Endodermal cell (in vitro differentiated cells): ENCODE measurements at places on chromosomes 6 and 20. TPM values are rescaled to one million over a fixed set of nuclear protein-coding genes. Genes with fewer than 3 reads are reported as not detected.

DNA sequence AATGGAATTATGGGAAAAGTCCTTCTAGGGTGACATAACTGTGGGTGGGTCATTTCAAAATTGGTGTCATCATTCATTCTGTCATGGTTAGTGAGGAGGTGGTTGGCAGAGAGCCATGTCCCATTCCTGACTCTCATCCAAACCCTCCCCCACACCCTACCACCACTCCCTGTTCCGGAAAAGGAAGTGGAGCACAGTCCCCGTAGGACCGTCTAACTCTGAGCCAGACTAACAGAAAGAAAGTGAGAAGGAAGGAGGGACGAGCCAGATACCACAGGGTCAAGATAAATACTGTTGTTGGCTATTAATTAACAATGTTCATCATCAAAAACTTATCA, 4.8 kb downstream of the TRIM10 start:
- H3K4me1 ChIP-seq: no peaks in the 10 kb centered on the region
- no peak for DNase-seq
- no peak overlapping the region for H3K27ac ChIP-seq
- no peaks in the 10 kb centered on the region for H3K36me3 ChIP-seq

GRCh38 chr20:50325215-50325614, 134.6 kb downstream of the CEBPB start:
- H3K27me3 ChIP-seq: no peaks in the 10 kb centered on the region
- no peaks in the 10 kb centered on the region for H3K4me1 ChIP-seq
- no peak overlapping the region for H3K4me3 ChIP-seq

DNA sequence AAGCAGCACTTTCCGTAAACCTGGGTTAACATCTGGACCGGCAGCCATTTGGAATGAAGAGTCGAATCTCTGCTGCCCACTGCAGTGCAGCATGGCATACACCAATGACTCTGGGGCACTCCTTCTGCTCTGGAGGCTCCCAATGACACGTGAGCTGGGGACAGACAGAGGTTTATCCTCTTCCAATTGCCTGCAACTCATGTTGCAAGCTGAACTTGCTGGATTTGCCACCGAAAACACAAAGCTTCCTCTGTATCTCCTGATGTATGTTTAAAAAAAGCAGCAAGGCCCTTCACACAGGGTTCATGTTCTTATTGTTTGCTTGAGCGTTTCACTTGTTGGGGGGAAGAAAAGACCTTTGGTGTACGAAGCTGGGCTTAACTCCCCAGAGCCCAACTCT, 10.8 kb downstream of the NCOA5 start:
- peaks cover 40% of the 10 kb centered on the region for H3K36me3 ChIP-seq
- H3K27ac ChIP-seq: no peak overlapping the region
- no peak for DNase-seq
- H3K4me1 ChIP-seq: peaks cover 6% of the 10 kb centered on the region
- H3K4me3 ChIP-seq: no peak overlapping the region

DNA sequence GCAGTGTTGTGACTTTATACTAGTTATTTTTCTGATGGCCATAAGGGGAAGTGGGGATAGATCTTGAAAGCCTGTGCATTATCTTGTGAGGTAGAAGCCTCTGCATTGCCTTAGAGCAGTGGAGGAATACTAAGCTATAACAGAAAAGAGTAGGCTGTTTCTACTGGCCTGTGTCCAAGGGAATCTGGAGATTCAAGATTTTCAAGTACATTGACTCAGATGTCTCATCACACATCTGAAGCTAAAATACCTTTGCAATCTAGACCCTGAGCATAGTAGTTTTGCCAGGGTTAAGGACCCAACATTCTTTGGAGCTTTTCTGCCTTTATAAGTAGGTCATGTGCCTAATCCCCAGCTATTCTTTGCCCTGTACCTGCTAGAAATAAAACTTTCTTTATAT, 272.3 kb downstream of the TENT5A start:
- no peak for DNase-seq
- no peak overlapping the region for H3K4me3 ChIP-seq
- no peak overlapping the region for H3K27ac ChIP-seq
- no peaks in the 10 kb centered on the region for H3K4me1 ChIP-seq

- no peak overlapping the region for H3K27ac ChIP-seq
- no peaks in the 10 kb centered on the region for H3K36me3 ChIP-seq
- no peak for DNase-seq
- no peak overlapping the region for H3K4me3 ChIP-seq
- H3K4me1 ChIP-seq: no peaks in the 10 kb centered on the region
- no peaks in the 10 kb centered on the region for H3K27me3 ChIP-seq
These were observed 90.0 kb downstream of the IPCEF1 start for GRCh38 chr6:154266560-154267099.

DNA sequence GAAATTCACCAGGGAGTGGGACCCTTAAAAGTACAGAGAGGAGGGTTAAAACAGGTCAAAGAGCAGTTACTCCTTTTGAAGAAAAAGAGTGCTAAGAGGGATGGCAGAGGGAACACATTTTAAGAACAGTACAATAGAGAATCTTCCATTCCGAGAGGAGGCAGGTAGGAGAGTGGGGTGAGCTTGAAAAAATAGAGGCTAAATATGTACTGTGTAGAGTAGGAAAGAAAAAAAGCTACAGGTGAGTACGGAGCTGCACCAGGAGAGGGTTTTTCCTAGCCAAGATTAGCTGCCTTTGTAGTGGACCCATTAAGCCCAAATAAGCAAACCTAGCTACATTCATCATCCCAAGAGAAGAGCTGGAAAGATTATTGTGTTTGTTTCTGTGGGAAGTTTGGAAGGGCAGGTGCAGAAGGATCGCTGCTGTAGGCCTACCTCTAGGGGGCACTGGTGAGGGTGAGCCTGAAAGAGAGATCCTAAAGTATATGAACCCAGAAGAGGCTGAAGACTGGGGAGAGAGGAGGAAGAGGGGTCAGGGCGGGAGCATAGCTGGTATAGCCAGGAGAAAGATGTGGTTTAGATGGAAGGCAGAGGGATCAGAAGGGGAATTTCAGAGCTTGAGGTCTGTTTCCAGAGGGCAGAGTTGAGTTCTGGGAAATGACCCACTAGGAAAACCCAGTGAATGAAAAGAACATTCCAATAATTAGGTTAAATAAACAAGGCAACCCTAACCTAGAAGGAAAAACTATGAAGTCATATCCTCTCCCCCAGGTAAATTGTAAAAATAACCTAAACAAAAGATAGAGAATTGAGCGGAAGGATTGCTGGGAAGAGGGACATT, 50.2 kb upstream of the HINT3 start:
- H3K4me3 ChIP-seq: no peak overlapping the region
- DNase-seq: peak; percentile 90
- H3K36me3 ChIP-seq: no peaks in the 10 kb centered on the region
- H3K27ac ChIP-seq: no peak overlapping the region
- H3K27me3 ChIP-seq: no peaks in the 10 kb centered on the region

DNA sequence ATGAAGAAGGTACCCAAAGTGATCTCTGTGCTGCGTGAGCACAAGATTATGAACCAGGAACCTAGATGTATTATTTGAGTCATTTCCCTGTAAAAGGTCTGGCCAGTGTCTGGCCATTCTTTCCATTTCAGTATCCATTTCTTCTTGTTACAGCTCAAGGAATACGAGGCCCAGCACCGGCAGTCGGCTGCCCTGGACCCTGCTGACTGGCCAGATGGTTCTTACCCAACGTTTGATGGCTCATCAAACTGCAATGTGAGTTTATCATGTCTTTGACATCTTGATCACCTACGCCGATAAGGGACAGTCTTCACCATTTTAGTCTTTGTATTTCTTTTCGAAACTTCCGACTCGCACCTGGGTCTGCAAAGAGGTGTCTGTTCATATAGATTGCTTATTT, 144.8 kb downstream of the SASH1 start:
- no peak overlapping the region for H3K4me3 ChIP-seq
- H3K27me3 ChIP-seq: no peaks in the 10 kb centered on the region
- H3K4me1 ChIP-seq: no peaks in the 10 kb centered on the region
- no peak overlapping the region for H3K27ac ChIP-seq
- no peak for DNase-seq

DNA sequence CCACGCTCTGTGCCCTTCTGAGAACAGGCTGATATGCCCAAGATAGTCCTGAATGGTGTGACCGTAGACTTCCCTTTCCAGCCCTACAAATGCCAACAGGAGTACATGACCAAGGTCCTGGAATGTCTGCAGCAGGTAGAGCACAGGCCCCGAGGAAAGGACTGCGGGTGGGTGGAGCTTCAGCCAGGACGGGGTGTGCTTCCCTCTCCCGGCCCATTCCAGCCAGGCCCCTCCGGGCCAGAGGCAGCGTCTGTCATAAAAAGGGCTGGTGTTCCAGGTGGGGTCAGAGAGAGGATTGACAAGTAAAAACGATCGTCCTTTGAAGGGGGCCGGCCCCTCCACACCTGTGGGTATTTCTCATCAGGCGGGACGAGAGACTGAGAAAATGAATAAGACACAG, 1.3 kb downstream of the RTEL1 start:
- peaks cover 4% of the 10 kb centered on the region for H3K4me1 ChIP-seq
- H3K27me3 ChIP-seq: no peaks in the 10 kb centered on the region
- peak overlapping the region; percentile 91 for H3K4me3 ChIP-seq
- H3K36me3 ChIP-seq: peaks cover 19% of the 10 kb centered on the region
- no peak overlapping the region for H3K27ac ChIP-seq

DNA sequence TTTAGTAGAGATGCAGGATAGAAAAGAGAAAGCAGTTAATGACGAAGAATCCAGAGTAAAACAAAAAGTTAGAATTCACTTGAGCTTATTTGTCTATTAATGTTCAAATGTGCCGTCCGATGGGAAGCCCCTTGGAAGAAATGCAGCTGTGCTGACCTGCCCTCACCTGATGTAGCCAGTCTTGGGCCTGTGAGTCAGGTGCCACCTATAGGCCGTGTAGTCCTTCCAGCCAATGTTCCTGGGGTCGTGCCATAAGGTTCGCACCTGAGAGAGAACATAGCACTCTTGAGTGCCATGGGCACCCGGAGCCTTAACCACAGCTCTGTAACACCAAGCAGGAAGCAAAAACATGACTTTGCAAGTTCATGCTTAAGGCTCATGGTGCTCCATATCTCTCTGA, 32.4 kb downstream of the THBS2 start:
- H3K27ac ChIP-seq: no peak overlapping the region
- H3K4me3 ChIP-seq: no peak overlapping the region
- H3K36me3 ChIP-seq: no peaks in the 10 kb centered on the region
- no peaks in the 10 kb centered on the region for H3K27me3 ChIP-seq

- peak; percentile 57 for DNase-seq
- no peak overlapping the region for H3K4me3 ChIP-seq
- H3K36me3 ChIP-seq: no peaks in the 10 kb centered on the region
These were observed 132.9 kb downstream of the SCML4 start for GRCh38 chr6:107691062-107691751.

DNA sequence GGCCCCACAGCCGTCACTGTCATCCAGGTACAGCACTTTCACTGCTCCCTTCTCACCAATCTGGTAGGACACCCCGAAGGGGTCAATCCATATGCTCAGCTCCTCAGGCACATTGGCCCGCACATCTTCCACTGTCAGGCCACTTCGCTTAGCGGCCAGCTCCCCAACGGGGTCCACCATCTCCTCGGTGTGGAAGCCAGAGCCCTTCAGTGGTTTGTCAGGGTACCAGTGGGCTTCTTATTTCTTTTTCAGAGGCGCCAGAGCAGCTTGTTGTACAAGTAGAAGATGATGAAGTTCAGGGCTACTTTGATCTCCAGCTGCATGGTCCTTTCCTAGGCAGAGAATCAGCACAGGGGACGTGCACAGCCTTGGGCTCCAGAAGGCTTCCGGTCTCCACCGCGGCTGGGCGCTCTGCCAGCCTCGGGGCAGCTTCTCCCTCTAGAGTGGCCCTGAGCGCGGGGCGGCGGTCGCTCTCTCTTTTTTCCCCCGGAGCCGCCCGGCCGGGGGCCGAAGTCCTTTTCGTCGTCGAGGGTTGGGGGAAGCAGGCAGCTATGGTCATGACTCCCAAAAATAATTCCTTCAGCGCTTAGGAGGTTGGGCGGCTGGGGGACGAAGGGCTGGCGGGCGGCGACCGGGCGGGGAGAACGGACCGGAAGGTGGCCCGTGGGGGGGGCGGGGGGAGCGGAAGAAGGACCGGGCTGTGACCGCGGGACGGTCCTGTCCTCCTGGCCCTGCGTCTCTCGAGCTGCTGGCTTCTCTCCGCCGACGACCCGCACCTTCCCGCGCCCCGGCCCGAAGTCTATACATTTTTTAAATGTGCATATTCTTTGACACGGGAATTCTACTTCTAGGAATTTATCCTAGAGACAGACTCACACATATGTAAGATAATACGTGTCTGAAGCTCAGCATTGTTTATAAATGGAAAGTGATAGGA, 6.5 kb upstream of the ZSCAN9 start:
- peaks cover 41% of the 10 kb centered on the region for H3K27me3 ChIP-seq
- peak; percentile 81 for DNase-seq
- peak overlapping the region; percentile 79 for H3K4me3 ChIP-seq
- no peaks in the 10 kb centered on the region for H3K4me1 ChIP-seq
- no peaks in the 10 kb centered on the region for H3K36me3 ChIP-seq

The GGTLC1 gene
- not detected in 2 replicates for total RNA-seq

The APCDD1L gene
- total RNA-seq: 6.4 to 16.9 TPM (median 6.4 TPM) in 3 replicates

The DEFB125 gene
- not detected in 2 replicates for total RNA-seq

The TPD52L1 gene
- 36.0 to 39.1 TPM (median 39.1 TPM) in 3 replicates for total RNA-seq

The SLC52A3 gene
- total RNA-seq: 3.7 to 6.1 TPM (median 5.7 TPM) in 3 replicates

The EDN1 gene
- 0.27 to 0.40 TPM in 2 of 3 replicates, not detected in the other for total RNA-seq

The CST1 gene
- total RNA-seq: 41.2 to 130 TPM (median 123 TPM) in 3 replicates

The SPATA25 gene
- total RNA-seq: 1.4 and 2.2 TPM in 2 replicates
